ELF-1 (cell line): ENCODE measurements at places on chromosomes 16 and 17.

GRCh38 chr16:67999985-68000384 is 701 bp upstream of the DPEP2 start:
- no peak for DNase-seq

DNA sequence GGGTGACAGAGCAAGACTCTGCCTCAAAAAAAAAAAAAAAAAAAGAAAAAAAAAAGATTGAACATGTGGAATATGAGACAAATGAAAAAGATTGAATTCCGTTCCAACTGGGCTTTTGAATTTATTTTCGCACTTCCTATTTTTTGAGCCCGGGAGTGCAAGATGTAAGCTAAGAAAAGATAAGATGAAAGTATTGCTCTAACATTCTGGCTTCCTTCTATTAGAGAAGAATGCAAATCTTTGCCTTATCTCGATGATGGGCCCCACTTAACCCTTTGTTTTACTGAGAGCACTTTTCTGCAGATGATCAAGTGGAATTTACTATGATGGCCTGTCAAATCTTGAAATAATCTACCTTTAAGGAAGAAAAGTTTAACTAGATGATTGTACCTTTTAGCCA is 96.3 kb downstream of the WWOX start:
- DNase-seq, result no peak

DNA sequence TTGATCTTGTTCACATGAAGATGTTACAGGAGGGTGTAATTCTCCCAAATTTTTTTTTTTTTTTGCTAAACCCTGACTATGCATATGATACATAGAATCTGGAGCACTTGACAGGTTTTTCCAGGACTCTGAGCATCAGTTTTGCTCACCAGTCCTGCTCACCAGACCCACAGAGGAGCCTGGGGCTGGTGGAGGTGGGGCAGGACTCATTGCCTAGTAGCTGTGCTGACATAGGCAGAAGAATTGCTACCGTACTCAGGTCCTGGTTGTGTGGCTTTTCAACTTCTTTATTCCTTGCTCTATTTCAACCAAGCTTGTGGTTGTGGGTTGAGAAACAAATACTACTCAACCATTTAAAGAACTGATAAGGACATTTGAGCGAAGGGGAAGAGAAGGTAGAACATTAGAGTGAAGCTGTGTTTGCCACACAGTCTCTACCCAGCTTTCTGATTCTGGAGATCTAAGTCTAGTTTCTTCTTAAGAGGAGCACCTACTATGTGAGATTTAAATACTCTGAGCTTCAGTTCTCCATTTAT is 212.4 kb downstream of the UTP18 start:
- no peak for DNase-seq

DNA sequence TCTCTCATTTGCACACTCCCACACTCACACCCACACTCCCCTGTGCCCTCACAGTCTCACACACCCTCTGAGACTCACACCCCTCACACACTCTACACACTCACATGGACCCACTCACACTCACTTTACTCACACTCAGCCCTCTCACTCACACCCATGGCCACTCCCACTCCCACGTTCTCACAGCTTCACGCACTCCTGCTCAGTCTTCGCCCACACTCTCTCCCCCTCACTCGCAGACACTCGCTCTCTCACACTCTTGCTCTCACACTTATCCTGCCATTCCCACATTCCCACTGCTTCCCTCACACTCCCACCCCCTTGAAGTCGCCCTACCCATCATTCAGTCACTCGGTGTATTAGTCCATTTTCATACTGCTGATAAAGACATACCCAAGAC is 47.9 kb downstream of the CCDC182 start:
- DNase-seq, result no peak

DNA sequence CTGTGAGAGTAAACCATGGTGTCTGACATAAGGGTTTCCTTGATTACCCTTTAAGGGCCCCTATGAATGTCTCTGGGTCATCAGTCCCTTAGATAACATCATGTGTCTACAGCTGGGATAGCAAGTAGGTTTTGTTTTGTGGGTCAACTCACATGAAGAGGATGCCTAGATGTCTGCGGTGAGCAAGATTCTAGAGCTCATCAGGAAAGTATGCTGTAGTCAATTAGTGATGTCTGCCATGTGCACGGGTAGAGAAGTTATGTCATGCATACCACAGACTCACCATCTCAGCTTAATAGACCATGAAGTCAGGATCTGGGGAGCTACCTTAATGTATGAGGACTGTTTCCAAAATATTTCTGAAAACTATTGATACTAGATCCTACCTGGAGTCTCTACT is 57.5 kb downstream of the CDH13 start:
- DNase-seq, result no peak

DNA sequence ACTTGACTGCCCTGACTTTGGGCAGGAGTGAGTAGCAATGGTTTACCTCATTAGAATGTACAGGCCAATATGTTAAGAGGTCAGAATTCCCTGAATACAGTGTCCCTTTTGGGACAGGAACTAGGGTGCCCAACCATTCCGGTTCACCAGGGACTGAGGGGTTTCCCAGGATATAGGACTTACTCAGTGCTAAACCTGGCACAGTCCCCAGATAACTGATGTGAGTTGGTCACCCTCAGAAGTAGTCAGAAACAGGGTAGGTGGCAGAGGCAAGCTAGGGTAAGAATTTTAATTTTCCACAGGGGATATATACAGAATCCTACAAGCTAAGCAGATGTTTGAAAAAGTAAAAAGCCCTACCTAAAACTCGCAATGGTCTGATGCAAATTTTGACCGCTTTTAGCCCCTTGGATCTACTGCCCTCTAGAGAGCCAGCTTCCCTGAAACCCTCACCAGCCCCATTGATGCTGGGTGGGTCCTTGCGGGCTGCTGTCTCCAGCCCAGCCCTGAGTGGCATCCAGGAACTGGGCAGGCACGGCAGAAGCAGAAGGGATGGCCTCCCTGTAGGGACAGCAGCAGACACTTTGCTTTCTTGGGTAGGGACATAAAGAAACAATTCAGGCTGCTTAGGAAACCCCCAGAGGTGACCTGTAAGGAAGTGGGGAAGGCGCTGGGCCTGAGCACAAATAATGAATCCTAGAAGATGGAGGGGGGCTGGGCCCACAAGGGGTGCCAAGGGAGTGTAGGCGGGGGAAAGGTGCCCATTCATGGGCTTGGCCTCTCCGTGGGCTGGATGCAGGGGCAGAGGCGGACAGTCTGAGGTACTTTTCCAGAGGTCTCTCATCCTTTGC is 434.8 kb downstream of the SLC39A11 start:
- DNase-seq, result no peak

- peak; percentile 50 for DNase-seq
These were observed 2.3 kb upstream of the MAP2K3 start for GRCh38 chr17:21282231-21282630.

DNA sequence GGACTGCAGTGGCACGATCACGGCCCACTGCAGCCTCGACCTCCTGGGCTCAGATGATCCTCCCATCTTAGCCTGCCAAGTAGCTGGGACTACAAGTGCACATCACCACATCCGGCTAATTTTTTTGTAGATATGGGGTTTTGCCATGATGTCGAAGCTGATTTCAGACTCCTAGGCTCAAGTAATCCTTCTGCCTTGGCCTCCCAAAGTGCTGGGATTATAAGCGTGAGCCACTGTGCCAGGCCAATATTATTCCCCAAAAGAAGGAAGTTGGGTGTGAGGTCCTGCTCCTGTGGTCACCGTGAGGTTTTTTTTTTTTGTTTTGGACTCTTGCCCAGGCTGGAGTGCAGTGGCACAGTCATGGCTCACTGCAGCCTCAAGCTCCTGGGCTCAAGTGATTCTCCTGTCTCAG is 1.5 kb downstream of the AMZ2 start:
- no peak for DNase-seq

DNA sequence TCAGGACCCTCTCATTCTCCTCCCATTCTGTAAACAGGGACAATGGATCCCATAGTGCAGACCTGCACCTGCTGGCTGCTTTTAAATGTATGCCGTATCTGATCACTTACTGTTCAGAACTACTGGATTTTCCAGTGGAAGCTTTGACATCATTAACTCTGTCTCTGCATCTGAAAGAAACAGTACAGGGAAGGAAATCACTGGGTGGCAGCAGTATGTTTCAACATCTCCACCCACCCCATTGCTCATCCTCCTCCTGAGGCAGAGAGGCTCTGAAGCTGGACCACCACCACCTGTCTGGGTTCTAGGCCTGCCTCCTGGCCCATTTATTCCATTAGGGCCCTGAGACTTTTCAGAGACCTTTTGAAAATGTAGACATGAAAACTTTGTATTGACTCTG is 2.6 kb downstream of the CCL15 start:
- no peak for DNase-seq
